ENCODE measurements at places on chromosomes 16 and 17.

GRCh38 chr17:8284126-8284525 lies 4.3 kb upstream of the RANGRF start:
- no peak for ATAC-seq

DNA sequence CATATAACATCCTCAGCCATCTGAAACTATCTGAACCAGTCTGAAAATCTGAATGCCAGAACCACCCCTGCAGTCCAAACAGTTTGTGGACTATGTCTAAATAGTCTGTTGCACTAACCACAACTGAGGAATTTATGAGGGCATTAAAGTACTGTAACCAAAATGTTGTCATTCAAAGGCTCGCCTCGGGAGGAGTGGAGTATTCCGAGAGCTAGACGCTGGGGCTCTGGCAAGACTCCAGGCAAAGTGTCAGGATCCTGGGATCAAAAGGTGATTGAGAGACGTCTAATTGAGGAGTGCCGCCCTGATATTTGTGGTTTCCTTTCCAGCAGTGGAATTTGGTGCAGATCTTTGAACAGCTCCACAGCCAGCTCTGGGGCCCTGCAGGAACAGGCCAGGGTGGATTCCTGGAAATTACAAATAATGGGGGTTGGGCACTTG lies 142.9 kb upstream of the MYOCD start:
- ATAC-seq = no peak

GRCh38 chr16:84595052-84595481 lies 22.8 kb downstream of the COTL1 start:
- no peak for ATAC-seq

DNA sequence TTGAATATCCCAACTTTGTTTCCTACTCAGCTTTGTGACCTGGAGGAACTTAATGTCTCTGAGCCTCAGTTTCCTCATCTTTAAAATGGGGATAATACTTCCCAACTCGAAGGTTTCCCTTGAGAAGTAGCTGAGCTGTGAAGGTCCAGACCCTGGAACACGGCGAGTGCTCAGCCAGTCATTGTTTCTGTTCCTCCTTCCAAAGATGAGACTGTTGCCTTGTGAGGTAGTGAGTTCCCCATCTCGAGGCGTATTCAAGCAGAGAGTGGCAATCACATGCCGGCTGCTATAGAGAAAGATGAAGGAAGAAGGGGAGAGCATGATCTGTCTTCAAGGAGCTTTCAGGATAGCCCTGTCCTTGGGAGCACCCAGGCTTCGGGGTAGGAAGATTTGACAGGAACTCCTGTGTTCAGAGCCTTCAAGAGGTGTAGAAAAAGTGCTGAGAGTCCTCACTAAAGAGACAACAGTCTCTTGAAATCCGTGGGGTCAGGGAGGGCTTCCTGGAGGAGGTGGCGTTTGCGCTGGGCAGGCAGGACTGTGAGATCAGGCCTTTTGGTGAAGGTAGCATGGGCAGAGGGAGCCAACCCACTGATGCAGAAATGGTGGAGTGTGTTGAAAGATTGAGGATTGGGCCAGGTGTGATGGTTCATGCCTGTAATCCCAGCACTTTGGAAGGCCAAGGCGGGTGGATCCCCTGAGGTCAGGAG lies 27.2 kb downstream of the SPNS2 start:
- ATAC-seq = no peak

DNA sequence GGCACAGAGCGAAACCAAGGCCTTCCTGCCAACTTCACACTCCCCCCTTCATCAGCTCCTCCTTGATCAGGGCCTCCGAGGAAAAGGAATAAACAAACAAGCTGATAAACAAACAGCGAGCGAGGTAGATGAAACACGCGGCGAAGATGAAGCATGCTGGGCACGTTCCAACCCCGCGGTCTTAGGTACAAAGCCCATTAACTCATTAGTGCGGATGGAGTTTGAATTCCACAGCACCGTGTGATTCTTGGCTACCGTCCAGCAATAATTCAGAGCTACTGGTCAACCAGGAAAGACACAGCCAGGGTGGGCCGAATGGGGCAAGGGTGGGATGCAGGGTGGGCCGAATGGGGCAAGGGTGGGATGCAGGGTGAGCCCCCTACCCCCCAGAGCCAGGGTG lies 67.3 kb downstream of the RBFOX3 start:
- no peak for ATAC-seq

GRCh38 chr17:80005360-80006338 lies 30.0 kb downstream of the TBC1D16 start:
- peak; percentile 68 for ATAC-seq

DNA sequence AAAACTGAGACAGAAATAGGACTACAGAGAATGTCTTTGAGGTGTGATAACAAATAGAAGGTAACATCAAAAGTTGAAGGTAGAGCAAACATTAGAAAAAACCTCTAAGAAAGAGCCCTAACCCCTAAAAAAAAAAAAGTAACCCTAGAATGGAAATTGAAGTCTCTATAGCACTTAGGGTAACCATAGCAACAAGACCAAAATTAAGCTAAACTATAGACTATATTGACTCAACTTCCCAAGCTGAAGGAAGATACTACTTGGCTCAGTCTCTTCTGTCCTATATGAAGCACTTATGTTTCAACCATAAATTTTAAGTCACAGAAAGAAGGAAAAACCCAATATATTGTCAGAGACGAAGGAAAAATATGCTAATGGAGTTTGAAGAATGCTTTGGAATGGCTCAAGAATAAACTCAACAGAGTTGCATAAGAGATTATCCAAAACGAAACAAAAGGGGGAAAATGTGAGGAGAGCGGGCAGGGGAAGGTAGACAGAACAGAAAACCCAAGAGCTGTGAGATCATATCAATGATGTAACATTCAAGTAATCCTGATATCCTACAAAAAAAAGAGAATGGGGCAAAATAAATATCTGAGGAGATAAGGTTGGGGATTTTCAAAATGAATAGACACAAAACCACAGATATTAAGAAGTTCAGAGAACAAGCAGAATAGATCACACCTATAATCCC lies 88.4 kb downstream of the USP32 start:
- no peak for ATAC-seq

DNA sequence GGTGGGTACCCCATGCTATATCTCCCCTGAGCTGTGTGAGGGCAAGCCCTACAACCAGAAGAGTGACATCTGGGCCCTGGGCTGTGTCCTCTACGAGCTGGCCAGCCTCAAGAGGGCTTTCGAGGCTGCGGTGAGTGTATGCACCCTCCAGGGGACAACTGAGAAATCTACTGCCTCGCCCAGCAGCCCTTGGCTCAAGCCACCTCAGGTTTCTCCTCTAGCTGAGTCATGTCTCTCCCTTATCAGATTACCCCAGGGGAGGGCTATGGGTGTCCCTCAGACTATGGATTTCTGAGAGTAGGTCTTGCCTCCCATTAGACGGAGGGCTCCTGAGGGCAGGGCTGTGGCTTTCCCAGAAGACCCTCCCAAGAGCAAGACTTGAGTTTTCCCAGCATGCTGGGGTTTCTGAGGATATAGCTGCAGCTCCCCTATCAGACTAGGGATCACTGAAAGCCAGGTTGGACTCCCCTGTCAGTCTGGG lies 6.7 kb downstream of the NEK8 start:
- no peak for ATAC-seq

DNA sequence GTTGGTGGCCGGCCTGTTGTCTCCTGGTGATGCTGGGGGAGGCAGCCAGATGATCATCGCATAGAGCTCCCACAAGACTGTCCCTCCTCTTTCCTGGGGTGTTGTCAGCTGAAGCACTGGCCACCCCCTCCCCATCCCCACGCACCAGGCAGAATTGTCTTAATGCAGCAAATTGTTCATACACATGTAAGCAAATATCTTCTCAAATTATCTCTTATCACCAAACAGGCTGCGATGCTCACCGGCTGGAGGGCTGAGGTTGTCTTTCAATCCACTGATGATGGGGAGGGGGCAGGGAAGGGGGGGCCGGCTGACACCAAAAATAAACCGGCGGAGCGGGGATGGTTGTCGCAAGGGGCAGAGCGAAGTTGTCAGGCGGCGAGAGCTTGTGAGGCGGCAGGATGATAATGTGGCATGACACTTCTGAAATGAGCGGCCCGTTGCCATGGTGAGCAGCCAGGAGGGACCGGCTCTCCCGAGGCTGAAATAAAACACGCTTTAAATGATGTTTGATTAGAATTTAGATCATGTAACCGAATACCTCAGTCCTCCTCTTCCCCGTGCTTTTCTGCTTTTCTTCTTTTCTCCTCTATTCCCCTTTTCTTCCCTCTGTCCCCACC lies 59.8 kb downstream of the MRM1 start:
- ATAC-seq = no peak

DNA sequence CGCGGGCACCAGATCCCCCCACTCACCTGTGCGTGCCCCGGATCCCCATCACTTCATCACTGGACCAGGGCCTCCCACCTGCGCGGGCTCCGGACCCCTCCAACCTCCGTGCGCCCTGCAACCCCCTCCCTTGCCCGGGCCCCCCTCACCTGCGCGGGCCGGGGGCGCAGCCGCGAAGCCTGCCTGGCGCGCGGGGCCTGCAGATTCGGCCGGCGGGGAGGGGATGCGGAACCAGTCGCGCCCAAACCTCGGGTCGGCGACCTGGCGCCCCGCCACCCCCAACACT lies 202 bp downstream of the CEP131 start:
- peak; percentile 2 for ATAC-seq

GRCh38 chr16:79664407-79664806 lies 63.9 kb upstream of the MAF start:
- ATAC-seq = no peak

DNA sequence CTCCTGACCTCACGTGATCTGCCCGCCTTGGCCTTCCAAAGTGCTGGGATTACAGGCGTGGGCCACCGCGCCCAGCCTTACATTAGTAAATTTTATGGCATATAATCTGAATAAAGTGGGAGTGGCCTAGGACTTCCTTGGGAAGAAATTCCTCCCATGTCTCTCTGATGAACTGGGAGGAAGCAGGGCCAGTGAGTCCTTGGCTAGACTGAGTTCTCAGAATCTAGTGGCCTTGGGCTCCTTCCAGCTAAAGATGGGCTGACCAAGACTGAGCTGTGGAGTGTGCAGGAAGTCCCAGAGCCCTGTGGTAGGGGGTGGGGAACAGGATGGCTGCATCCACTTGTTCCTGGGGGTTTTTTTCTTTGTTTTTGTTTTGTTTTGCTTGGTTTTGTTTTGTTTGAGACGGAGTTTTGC lies 10.0 kb upstream of the NAGLU start:
- no peak for ATAC-seq

- peak; percentile 39 for ATAC-seq
Observed at GRCh38 chr17:28728364-28729200, at the start of gene NEK8. NEK8 (plus strand) TSS chr17:28728788; CDS start chr17:28728814, 26 bp downstream.

DNA sequence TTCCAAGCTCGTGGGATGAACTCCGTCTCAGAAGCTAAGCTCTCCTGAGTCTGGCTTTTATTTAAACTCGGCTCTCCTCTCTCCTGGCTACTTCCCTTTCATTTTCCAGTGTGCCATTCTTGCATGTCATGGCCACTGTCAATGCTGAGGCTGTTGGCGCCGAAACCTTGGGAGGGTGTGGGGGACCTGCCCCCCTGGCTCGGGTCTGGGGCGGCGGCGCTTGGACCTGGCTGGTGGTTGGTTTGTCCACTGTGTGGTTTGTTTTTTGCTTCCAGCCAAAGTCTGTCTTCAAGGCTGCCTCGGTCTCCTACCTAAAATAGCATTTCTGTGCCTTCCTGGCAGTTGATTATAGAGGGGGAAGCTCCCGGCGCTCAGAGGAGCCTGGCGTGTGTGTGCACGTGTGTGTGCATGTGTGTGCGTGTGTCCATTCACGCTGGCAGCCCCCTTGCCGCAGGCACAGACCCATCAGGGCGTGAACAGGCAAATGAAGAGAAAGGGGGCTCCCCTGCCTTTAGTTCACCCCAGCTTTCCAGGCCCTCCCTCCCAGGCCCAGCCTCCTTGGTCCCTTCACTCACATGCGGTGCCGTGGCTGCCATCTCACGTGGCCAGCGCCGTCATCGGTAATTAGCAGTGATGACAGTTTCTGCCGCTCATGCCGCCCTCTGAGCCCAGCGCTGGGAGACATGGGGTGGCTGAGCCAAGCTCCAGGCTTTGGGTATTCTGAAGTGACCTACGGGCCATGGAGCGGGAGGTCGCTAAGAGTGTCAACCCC lies 179.9 kb downstream of the SEC14L1 start:
- ATAC-seq = no peak

DNA sequence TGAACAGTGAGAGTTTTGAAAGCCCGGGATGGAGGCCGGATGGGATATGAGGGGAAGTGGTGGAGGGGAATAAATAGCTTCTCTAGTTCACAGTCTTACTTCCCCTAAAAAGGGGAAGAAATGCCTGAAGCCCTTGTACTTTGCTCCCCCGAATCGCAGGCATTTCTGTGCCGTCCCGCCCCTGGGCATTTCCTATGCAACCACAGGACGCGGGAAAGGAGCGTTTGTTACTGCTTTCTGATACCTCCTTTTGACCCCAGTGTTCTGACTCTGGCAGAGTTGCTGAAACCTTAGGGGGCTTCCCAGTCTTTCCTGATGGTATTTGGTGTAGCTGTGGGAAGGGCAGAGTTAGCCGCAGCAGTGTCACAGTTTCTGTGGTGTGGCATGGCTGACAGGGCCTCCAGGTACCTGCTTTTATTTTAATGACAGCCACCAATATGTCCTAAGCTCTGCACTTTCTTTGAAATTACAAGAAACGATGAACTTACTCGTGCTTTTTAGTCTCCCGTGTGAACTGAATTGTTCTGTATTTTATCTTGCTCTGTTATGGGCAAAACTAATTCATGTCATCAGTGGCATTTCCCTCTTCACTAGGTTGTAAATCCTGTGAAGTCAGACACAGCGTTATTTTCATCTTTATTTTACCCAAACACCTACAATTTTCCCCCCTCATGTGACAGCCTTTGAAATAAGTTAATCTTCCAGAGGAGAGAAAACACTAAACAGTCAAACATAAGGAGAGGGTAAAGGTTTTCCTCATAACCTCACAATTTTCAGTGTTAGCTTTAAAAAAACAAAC lies 27.1 kb downstream of the USP10 start:
- ATAC-seq = no peak

GRCh38 chr16:80607204-80607603 lies 66.4 kb downstream of the DYNLRB2 start:
- no peak for ATAC-seq

DNA sequence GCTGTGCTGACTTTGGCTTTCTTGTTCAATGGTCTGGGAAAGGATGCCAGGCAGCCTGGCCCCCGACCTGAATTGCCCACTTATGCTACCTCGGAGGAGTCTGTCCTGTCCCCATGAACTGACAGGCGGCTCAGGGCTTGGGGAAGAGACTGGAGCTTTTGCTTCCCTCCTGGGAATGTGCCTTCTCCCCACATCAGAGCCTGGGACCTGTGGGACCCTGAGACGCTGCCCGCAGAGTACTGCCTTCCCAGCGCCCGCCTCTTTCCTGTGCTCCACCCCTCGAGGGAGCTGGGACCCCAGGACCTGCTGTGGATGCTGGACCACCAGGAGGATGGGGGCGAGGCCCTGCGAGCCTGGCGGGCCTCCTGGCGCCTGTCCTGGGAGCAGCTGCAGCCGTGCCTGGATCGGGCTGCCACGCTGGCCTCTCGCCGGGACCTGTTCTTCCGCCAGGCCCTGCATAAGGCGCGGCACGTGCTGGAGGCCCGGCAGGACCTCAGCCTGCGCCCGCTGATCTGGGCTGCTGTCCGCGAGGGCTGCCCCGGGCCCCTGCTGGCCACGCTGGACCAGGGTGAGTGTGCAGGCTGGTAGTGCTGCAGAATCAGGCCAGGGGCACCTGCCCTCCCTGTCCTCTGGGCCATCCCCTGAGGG lies 18.5 kb downstream of the FCSK start:
- ATAC-seq = no peak

Data from activated CD4-positive, CD25-positive, alpha-beta regulatory T cell treated with anti-CD3 and anti-CD28 coated beads, Interleukin-2, amount 50 U/mL, for 24 hours (primary cell).